ENCODE measurements at places on chromosomes 4 and X. TPM values are rescaled to one million over a fixed set of nuclear protein-coding genes. Genes with fewer than 3 reads are reported as not detected.

PNMA6F gene
- 0.15 TPM for total RNA-seq

XK gene
- 1.1 TPM for total RNA-seq

NUP62CL gene
- 2.6 TPM for total RNA-seq

RAB39B gene
- 9.3 TPM for total RNA-seq

- DNase-seq = peak; percentile 66
Observed at GRCh38 chr4:159016593-159017024, 86.3 kb upstream of the RAPGEF2 start.

GRCh38 chr4:4980621-4981230 lies 38.5 kb downstream of the CYTL1 start:
- no peak for DNase-seq

DNA sequence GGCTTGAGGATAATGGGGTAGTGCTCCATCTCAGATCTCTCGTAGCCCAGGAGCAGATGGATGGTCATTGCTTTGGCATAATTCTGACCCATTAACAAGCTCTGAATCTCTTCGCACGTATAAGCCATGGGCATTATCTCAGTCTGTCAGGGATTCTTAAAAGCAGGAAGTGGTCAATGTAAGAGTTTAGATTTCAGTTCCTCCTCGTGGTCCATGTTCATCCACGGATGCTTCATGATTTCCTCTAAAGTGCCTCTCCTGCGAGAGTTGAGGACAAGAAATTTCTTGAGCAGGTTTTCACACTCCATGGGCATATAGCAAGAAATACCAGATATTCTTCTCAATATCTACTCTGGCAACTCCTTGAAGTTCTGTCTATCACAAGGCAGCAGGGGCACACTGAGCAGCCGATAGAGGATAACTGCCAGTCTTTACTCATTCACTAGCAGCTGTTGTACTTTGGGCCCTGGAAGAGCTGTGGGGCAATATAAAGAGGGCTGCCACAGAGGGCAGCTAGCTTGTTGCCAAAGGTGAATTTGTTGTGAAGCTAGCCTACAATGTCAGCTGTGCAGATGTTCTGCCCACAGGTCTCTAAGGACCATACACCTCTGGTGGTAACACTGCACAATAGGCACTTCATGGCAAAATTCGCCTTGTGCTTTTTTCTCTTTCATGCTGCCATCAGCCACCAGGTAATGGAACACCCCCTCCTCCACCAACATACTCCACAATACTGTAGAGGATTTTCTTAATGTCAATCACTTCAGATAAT lies 52.0 kb upstream of the WDR17 start:
- DNase-seq = no peak
